ENCODE measurements at places on chromosomes 11 and 22.

DNA sequence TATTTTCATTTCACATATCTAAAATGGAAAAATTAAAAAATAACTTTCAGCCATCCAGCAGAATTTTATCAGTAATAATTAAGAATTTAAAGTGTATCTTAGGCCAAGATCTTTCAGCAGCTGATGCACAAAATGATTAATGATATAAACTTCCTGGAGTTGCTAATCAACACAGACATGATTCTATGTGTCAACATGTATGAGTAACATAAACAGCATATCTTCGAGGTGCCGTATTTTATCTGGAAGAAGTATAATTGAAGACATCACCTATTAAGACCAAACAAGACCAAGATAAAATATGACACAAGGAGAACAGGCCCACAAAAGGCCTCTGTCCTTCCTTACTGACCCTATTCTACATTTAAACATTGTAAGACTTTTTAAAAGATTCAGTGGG is 45.2 kb downstream of the SLC5A12 start:
- ATAC-seq = peak; percentile 32

DNA sequence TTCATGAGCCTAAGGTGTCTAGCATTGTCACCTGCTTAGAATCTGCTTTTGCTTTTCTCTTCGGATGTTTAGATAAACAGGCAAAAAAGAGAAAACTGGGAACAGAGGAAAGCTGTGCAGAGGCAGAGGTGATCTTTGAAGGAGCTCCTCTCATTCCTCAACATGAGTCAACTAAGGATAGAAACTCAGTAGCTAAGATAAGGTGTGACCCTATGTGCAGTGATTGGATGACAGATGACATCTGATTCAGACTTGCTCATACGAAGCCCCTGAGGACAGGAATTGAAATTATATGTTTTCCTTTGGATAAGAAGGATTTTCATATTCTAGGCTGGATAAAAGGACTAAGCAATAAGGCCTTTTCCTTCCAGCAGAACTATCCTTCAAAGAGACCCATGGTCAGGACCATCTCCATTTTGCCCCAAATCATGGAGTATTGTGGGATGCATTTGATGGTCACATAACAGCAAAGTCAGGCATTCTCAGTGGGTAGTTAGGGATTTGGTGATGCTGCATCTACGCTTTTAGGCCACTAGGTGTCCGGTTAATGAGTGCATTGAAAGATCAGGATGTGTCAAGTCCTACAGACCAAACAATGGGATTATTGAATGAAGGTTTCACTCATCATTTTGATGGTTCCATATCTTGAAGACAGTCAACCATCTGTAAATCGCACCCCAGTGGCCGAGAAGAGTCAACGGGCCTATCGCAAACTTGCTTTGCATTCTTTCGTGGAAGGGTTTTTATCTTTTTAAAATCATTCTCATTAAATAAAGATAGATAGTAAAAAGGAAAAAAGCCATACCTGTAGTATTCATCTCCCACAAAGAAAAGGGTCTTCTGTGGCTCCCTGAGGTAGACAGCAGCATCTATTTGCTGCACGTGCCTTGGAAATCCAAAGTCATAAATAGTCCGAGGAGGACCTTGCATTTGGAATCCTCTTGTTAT is 32.2 kb downstream of the MMP20 start:
- ATAC-seq = peak; percentile 49

- ATAC-seq = no peak
Observed at GRCh38 chr11:103699216-103699615, 337.2 kb upstream of the DDI1 start.

- no peak for ATAC-seq
Observed at GRCh38 chr11:132111838-132112237, 741.4 kb downstream of the NTM start.

- ATAC-seq = no peak
Observed at GRCh38 chr11:29214833-29215232, 802.0 kb downstream of the KCNA4 start.

DNA sequence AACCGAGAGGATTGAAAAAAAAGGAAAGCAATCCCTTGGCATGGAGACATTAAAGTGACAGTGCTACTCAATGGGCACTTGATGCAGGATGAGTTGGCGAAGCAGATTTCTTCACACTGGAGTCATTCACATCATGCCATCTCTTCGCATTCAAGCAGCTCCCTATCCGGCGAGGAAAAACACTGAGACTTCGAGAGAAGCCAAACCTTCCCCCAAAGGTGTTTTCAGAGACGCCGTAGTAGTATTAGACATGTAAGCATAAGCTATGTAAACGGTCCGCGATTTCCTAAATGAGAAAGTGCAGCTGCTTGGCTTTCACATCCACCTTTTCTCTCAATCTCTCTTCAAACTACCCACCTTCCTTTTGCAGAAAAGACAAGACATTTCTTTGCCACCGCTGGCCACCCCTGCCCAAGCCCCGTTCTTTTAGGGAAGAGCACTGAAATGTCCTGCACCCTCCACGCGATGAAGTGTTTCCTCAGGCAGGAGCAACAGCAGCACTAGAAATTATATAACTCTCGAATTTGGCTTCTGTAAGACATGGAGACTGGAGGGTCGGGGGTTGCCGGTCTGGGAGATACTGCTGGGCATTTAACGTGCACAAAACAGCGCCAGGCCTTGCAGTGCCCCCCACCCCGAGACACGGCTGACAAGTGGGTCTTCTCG is at the start of gene DLG2:
Gene DLG2, minus strand, starts transcription at position 13 of the 666 bp plus-strand sequence.
- ATAC-seq = peak; percentile 3

DNA sequence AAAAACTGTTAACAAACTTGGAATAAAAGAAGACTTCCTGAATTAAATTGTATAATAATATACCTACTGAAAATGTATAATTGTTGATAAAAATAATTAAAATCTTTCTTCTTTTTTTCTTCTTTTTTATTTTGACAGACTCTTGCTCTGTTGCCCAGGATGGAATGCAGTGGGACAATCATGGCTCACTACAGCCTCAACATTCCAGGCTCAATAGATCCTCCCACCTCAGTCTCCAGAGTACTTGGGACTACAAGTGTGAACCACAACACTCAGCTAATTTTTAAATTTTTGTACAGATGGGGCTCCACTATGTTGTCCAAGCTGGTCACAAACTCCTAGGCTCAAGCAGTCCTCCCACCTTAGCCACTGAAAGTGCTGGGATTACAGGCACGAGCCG is 1063.8 kb upstream of the CNTN5 start:
- ATAC-seq = no peak

GRCh38 chr11:117950993-117951961 is 22.1 kb upstream of the TMPRSS13 start:
- no peak for ATAC-seq

- no peak for ATAC-seq
Observed at GRCh38 chr11:17609291-17610084, 62.4 kb downstream of the OTOG start.

GRCh38 chr11:23509023-23509422 is 648.7 kb upstream of the CCDC179 start:
- ATAC-seq = no peak

GRCh38 chr11:18485913-18486528 is 30.4 kb downstream of the LDHAL6A start:
- ATAC-seq = no peak

- peak; percentile 82 for ATAC-seq
Observed at GRCh38 chr11:114179234-114179941, 116.8 kb upstream of the NNMT start.

- no peak for ATAC-seq
Observed at GRCh38 chr11:74306435-74307175, 4.8 kb downstream of the P4HA3 start.

DNA sequence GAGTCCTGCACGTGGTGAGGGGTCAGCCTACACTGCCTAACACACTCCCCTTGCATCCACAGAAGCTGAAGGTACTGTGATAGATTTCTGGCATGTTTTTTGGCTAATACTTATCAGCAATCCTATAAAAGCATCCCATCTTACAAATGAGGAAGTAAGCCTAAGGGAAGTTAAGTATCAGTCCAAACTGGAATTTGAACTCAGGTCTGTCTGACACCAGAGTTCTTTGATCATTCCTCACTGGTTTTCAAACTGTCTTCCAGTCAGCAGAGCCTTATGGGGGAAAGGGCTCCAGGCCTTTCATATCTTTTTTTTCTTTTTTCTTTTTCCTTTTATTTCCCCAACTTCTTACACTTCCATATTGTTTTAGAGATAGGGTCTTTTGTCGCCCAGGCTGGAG is 105.6 kb downstream of the RBFOX2 start:
- ATAC-seq = no peak

GRCh38 chr22:29484642-29485041 is 4.6 kb downstream of the NEFH start:
- ATAC-seq = no peak

GRCh38 chr22:24159650-24160049 is 21.6 kb upstream of the SUSD2 start:
- no peak for ATAC-seq

DNA sequence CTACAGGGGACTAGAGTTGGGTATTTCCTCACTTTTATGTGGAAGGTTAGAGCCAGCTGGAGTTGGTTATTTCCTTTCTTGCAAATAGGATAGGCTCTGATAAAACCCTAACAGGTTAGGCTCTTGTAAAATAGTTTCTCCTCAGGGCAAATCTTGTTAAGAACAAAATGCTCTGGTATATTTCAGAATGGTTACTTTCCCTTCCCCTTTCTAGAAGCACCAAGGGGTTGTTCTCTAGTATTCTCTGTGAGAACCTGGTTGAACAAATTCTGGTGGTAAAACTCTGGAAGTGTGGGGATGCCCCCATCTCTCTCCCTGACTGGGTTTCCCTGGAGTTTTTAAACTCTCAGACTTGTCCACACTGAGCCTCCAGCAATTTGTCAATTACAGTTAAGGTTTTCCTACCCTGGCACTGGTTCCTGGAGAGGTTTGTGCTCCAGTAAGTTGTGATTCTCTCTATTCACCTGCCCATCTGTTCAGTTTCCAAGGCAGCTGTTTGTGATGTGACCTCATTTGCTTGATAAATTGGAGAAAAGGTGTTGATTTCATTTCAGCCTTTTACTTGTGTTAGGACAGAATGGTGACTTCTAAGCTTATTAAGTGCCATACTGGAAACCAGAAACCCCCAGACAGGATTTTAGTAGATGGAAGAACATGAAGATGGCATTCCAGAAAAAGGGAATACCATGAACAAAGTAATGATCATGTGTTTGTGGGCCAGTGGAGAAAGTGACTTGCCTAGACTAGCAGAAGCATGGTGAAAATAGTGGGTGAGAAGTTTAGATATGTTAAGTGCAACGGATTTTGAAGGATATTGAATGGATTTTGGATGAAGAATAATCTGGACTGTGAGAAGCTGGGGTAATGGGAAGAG is 64.6 kb downstream of the EXT2 start:
- no peak for ATAC-seq

DNA sequence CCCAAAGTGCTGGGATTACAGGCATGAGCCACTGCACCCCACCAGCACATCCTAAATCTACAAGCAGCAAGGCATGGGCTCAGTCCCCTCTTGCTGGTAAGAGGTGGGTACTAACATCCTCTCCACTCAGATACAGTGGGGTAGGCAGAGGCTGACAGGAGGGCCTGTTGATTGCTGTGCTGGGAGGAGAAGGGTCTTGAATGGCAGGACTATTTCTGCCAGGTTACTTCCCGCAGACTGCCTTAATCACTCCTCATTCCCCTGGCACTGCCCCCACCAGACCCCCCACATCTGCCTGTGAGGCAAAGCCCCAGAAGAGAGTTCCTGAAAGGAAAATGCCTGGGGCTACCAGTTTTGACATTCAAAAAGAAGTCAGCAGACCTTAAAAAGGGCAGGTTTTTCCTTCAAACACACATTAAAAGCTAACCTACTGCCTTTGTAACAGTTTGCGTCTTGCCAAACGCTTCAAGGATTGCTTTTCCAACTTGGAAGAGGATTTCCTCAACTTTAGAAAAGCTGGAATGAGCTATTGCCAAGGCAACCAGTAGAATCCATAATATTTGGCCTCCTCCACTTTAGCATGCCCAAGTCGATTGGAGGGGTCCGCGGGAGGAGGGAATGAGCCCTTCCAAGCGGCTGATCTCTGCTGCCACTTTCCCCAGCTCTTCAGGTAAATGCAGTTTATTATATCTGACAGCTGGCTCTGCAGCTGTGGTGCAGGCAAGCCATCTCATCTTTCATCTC is 62.0 kb downstream of the FDX1 start:
- ATAC-seq = no peak

DNA sequence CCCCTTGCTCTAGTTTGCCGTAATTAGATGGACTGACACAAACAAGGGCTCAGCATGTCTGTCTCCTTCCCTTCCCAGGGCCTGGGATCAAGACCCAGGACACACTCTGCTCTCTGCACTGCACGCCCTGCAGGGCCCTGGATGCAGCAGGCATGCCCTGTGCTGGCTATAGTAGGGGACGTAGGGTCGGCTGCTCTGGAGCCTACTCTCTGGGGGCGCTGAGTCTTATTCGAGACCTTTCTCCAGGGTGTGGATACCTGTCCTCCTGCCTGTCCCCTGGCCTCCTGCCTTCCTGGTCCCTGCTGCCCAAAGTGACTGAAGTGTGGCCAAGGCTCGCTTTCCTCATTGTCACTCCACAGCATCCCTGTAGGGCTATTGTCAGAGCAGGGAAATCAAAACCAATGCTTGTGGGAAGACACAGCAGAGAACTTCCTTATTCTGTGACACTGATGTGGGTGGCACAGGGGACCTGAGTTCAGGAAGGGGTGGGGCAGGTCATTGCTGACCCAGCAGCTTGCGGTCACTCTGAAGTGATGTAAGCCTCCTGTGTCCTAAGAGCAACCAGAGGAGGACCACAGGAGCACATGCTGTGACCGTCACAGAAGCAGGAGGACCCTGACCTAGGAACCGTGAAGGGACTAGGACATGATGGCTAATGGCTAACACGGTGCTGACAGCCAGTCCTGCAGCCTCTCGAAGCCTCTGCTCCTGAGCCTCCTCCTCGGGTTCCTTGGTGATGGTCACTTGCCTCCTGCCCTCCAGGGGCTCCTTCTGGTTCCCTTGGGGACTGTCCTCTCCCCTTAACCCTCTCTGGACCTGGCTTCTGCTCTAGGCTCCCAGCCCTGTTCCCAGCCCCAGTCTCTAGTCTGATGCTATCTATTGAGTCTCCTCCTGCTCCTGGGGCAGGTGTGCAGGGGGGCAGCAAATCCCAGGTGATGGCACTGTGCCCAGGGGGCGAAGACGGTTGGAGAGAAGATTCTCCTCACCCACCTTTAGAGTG is 10.3 kb downstream of the APOBEC3A start:
- ATAC-seq = no peak

- no peak for ATAC-seq
Observed at GRCh38 chr11:30395751-30396150, 72.8 kb downstream of the ARL14EP start.

DNA sequence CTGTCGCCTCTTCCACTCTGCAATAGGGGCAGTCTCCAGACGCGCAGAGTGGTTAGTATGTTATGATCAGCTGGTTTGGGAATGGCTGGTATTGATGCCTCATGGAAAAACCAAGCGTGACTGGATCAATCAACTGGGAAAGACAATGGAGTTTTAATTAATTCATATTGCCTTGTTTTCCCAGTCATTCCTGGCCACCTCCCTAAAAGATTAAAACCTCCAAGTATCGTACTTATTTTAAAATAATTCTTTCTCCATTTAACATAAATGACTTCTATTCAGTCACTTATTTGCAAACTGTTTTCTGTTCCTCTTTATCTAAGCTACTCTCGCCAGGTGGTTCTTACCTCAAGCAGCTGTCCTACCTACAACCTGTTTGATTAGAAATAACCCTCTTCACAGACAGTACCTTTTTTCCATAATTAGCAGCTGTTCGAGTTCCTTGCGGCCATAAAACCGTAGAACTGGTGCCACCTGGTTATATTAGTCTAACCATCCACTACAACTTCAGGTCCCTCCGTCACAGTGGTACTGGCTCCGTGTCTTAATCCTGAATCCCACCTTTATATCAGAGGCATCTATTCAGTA is 898 bp downstream of the ZNF215 start:
- ATAC-seq = no peak

Data from esophagus mucosa (tissue), 1 donor.